CD8-positive, alpha-beta memory T cell (primary cell): ENCODE measurements at places on chromosomes 13 and 19.

DNA sequence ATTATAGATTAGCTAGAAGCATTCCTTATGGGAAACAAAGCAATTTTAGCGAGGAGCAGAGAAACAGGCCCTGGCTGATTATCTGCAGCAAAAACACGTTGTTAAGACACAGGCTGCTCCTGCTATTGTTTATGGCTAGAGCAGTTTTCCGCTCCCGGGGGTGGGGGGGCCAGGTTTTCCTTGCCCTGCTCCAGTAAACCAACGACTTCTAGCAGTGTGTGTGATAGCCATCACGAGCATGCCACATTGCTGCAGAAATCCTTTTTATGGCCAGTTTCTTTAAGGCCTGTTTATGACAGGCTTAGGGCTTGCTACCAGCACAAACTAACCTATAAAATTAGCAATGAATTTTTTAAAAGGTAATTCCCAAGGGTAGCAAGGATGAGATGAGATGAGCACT is 18.4 kb upstream of the IL17D start:
- DNase-seq = no peak
- H3K4me3 ChIP-seq = no peak overlapping the region
- H3K4me1 ChIP-seq = no peaks in the 10 kb centered on the region
- H3K27me3 ChIP-seq = no peaks in the 10 kb centered on the region

GRCh38 chr13:49627831-49628652 is at the start of gene ARL11:
Gene ARL11, plus strand, starts transcription at chr13:49628507. Its CDS starts 1,941 bp downstream, at chr13:49630448.
- peak; percentile 8 for DNase-seq
- H3K36me3 ChIP-seq = no peaks in the 10 kb centered on the region
- H3K27me3 ChIP-seq = no peaks in the 10 kb centered on the region

DNA sequence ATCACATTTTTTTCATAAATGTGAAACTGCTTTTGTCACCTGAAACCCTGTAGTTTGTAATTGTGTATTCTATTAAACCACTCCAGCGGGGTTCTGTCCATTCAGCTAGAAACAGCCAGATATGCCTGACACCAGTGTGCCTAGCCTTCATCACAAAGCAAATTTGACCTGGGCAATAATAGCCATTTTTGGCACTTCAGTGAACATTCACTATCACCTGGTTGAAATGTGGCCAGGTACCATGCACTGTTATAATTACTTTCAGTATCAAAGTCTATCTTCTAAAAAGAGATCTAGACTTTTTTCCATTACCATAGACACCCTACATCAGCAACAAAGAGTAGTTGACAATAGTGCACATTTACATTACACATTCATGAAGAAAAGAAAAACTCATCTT is 64.5 kb downstream of the ZNF257 start:
- no peaks in the 10 kb centered on the region for H3K27me3 ChIP-seq
- no peaks in the 10 kb centered on the region for H3K4me1 ChIP-seq
- no peak for DNase-seq
- H3K27ac ChIP-seq = no peak overlapping the region

- no peak overlapping the region for H3K4me3 ChIP-seq
- no peak for DNase-seq
- no peaks in the 10 kb centered on the region for H3K4me1 ChIP-seq
- H3K36me3 ChIP-seq = peaks cover 37% of the 10 kb centered on the region
- no peak overlapping the region for H3K27ac ChIP-seq
Measured at GRCh38 chr19:19338082-19338481, 17.5 kb downstream of the MAU2 start.

GRCh38 chr13:69283301-69283700 is 824.3 kb upstream of the ATXN8OS start:
- no peaks in the 10 kb centered on the region for H3K4me1 ChIP-seq
- no peak overlapping the region for H3K4me3 ChIP-seq
- H3K27ac ChIP-seq = no peak overlapping the region
- H3K36me3 ChIP-seq = no peaks in the 10 kb centered on the region
- H3K27me3 ChIP-seq = no peaks in the 10 kb centered on the region
- DNase-seq = no peak

- H3K27me3 ChIP-seq = peaks cover 5% of the 10 kb centered on the region
- no peaks in the 10 kb centered on the region for H3K36me3 ChIP-seq
- H3K4me3 ChIP-seq = no peak within 1 kb of the TSS
- no peak for DNase-seq
- H3K4me1 ChIP-seq = no peaks in the 10 kb centered on the region
Measured at GRCh38 chr13:25095851-25096453, at the start of gene PABPC3. Gene PABPC3, plus strand, starts transcription at chr13:25096136. Its CDS starts 63 bp downstream, at chr13:25096199.

GRCh38 chr19:39148939-39149529 is 23.4 kb downstream of the PAK4 start:
- H3K4me3 ChIP-seq = no peak overlapping the region
- H3K4me1 ChIP-seq = no peaks in the 10 kb centered on the region
- no peak for DNase-seq
- no peak overlapping the region for H3K27ac ChIP-seq
